ENCODE measurements at places on chromosomes 7 and 10.

DNA sequence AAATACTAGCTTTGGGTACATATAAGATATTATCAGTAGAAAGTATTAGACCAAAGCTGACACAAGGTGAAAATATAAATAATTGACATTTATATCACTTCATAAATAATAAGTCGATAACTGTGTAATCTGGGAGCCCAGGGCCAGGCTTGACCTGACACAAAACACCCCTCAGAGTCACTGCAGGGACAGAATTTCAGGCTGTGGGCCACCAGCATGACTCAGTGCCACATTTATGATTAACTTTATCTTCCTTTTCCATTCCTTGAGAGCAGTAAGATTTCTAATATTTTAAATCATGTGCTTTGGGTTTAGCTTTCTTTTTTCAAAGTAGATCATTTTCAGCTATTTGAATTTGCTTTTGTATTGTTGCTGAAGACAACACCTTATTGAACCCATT lies 102.9 kb upstream of the NFE2L3 start:
- DNase-seq: no peak

- DNase-seq: no peak
Measured at GRCh38 chr10:127148066-127148932, 48.1 kb downstream of the INSYN2A start.

GRCh38 chr10:17236468-17237148 lies 8.6 kb downstream of the VIM start:
- no peak for DNase-seq

GRCh38 chr7:64830926-64831325 lies 36.7 kb downstream of the ZNF138 start:
- no peak for DNase-seq

GRCh38 chr10:104328896-104329710 lies 9.2 kb downstream of the ITPRIP start:
- peak; percentile 39 for DNase-seq

DNA sequence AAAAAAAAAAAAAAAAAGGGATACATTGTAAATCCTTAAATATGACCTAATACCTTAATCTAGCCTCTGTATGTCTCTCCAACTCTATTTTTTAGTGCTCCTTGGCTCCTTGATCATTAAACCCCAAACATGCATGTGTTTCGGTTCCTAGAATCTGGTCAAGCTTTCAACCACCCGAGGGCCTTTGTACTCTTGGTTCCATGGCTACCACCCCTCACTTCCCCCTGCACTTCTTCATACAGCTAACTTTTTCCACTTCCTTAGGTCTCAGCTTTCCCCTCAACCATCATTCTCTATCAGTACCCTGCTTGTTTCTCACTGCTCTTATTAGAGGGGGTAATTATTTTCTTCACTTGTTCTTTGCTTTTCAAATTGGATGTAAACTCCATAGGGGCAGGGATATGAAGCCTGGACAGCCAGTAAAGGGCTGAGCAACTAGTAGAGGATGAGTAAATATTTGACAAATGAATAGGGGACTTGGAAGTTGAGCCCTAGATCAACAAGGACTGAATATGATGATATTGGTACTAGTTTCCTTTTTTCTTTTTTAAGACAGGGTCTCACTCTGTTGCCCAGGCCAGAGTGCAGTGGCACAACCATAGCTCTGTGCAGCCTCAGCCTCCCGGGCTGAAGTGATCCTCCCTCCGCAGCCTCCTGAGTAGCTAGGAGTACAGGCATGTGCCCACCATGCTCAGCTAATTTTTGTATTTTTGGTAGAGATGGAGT lies 4.3 kb upstream of the GDI2 start:
- no peak for DNase-seq

DNA sequence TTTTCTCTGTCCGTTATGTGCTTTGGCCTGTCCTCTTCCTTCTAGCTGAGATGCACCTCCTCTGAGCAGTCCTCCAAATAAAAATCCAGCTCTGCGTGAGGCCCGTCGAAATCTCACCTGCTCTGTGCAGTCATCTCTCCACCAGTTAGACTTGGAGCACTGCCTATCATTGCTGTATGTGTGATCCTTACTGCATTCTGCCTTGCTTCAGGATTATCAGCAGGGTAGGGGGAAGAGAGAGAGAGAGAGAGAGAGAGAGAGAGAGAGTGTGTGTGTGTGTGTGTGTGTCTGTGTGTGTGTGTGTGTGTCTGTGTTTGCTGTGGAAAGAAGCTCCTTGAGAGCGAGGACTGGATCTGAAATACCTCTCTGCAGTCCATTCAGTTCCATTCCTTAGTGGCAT lies 129.4 kb downstream of the CCNY start:
- no peak for DNase-seq

- no peak for DNase-seq
Measured at GRCh38 chr7:157003756-157004520, 6.5 kb downstream of the MNX1 start.

GRCh38 chr10:82128527-82128926 lies 253.5 kb downstream of the NRG3 start:
- DNase-seq: no peak

All from activated T-helper 1 cell treated with anti-CD3 and anti-CD28 coated beads, Interleukin-2, amount 50 U/mL, for 16 hours (primary cell).